B cell (primary cell): ENCODE measurements at places on chromosomes 1 and 21. TPM values are rescaled to one million over a fixed set of nuclear protein-coding genes. Genes with fewer than 3 reads are reported as not detected.

The SEMA6C gene
- polyA plus RNA-seq: 0.81 and 1.3 TPM in 2 replicates

The DIO1 gene
- polyA plus RNA-seq: not detected in 2 replicates

The RHBDL2 gene
- not detected in 2 replicates for polyA plus RNA-seq

The RNF223 gene
- not detected in 2 replicates for polyA plus RNA-seq

The CLDN19 gene
- polyA plus RNA-seq: 0.03 TPM in 1 of 2 replicates, not detected in the other

The CD1D gene
- polyA plus RNA-seq: 23.6 and 25.2 TPM in 2 replicates
